ENCODE measurements at places on chromosomes 7 and 10.
A peak's percentile ranks its signal among the peaks of the same experiment; 100 is the strongest.

GRCh38 chr10:36096576-36096975, 454.5 kb upstream of the FZD8 start:
- DNase-seq: no peak

- DNase-seq: no peak
Observed at GRCh38 chr10:28954211-28954610, 276.9 kb downstream of the BAMBI start.

DNA sequence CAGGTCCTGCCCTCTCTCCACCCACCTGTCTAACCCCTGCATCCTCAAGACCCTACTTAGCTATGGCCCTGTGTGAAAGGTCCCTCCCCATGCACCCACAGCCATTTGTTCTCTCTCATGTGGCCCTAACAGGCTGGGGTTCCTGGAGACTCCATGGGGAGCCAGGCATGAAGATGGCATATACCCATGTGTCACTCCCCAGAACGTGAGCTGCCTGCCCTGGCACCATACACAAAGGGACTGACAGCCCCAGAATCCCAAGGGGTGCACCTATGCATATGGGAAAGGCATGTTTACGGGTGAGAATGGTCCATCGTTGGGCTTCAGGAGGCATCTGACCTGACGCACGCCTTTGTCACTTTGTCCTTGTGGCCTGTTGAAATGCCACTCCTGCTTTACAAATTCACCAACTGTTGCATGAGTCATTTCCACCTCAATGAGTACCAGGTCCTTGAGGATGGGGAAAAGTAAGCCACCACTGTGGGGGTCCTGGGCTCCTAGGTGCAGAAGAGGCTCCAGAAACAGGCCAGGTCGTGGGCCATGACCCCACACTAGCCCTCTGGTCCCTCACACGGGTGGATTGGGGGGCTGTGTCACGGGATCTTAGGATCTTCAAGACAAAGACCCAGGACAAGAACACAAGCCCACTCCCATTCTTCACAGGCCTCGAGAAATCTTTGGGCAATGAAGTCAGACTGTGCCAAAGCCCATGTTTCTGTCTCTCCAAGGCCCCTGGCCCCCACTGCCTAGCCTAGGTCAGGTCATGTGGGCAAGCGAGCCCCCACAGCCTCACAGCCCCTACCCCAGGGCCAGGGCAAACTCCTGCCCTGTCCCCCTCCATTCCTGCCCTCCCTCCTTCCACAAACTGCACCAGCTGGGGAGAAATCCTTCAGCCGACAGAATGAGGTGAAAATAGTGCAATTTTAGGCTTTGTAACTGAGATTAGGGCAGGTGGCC, 8.6 kb downstream of the GPRIN2 start:
- DNase-seq: no peak

GRCh38 chr7:44275957-44276570, 49.3 kb downstream of the CAMK2B start:
- peak; percentile 47 for DNase-seq

DNA sequence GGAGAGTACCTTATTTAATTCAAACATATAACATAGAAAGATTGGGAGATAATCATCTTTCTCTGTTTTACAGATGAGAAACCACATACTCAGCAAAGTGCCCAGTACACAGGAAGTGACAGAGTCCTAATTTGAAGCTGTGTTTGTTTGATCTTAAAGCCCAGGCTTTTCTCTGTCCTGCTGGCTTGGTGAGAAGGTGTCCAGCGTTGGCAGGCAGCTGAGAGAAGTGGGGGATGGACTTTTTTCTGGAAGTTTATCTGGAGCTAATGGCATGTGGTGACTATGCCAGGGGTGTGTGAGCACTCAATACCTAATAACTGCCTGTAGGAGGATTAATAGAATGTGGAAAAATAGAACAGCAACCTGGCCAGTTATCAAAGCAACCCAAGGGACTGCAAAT, 60.8 kb downstream of the NPSR1 start:
- DNase-seq: no peak

GRCh38 chr7:150731916-150732315, 5.3 kb upstream of the GIMAP5 start:
- no peak for DNase-seq

- DNase-seq: no peak
Observed at GRCh38 chr7:129831424-129832058, 121.2 kb downstream of the UBE2H start.

DNA sequence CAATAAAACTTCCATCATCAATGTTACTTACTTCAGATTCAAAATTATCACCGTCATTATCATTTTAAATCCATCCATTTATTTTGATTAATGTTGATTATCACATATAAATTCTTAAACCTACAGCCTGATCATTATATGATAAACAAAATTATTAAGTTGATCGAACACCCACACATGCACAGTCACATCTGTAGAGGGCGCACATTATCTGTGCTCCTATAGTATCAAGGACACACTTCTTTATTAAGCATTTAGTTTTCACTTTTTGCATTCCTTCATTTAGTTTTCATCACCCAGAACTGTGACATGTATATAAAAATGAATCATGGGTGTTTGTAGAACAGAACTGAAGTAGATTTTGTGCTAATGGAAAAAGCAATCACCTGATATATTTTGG, 26.2 kb upstream of the ZNF716 start:
- no peak for DNase-seq

DNA sequence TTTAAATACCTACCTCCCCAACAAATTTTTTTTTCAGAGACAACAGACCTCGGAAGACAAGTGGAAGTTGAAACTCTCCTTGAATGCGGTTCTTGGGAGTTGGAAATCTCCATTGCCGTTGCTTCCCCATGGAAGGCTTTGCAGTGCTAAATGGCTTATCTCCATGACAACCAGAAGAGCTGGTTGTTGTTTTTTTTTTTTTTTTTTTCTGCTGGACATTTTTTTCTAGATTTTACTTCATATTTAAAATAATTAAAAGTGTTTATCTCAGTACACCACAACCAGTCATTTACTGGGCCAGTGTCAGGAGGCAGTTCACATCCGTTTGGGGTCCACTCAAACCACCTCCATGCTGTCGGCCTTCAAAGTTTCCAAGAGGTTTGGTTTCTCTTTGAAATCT, 348.5 kb upstream of the PRKCQ start:
- no peak for DNase-seq

DNA sequence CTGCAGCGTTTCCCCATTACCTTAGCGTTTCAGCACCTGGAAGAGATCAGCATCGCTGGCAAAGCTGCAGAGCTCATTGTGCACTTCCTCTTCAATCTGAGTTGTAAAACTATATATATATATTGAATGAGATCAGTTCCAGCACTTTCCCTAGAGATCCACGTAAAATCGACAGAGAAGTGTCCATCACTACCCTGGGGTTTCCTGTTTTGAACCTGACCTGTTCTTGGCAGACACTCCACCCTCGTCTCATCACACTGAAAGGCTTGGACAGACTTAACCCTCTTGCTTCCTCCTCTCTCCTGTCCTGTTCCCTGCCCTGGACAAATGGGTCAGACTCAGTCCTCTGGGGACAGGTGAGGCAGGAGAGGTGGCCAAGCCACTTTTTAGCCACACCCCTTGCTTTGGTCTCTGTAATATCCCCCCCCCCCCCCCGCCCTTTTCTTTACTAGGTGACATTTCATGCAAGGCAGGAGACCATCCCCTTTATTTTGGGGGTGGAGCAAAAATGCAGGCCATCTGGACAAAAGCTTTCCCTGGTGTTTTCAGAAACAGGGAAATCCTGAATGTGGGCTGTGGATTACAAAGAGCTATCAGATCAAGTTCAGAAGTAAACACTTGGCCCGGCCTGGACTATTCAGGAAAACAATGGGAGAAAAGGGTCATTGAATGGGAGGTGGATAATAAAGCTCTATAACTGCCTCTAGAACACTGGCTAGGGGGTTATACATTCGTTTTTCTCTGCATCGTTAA, 83.7 kb upstream of the KDM7A start:
- DNase-seq: no peak

- DNase-seq: no peak
Observed at GRCh38 chr7:139047970-139048369, 12.1 kb upstream of the ZC3HAV1L start.

DNA sequence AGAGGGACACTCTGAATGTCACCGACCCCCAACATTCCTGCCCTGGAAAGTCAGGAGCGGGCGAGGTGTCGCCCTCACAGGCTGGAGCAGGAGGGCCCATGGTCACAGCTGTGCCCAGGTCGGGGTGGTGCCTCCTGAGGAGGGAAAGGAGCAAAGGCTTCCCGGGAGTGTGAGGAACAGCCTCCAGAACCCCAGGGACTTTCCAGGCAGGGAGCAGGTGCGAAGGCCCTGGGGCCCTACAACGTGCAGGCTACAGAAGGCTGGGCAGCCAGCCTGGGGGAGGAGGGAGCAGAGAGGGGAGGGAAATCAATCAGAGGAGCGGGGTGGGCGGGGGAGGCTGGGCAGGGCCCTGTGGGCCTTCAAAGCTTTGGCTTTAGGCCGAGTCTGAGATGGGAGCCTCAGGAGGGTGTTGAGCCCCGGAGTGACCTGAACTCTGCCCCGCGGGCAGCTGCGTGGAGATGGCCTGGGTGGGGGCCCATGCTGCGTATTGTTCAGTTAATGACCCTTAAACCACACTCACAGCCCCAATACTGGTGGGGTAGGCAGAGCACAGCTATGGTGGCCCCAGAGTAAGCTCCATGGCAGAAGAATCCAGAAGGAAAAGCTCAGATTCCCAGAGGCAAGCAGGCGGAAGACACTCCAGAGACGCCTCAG, 44.2 kb upstream of the PPP2R2D start:
- no peak for DNase-seq
